ENCODE measurements at places on chromosomes 2 and 18. TPM values are rescaled to one million over a fixed set of nuclear protein-coding genes. Genes with fewer than 3 reads are reported as not detected.

ODC1 gene
- 371 TPM for total RNA-seq

REG3A gene
- not detected for total RNA-seq

PDE11A gene
- total RNA-seq = 1.4 TPM

MROH2A gene
- total RNA-seq = 0.04 TPM

MC5R gene
- not detected for total RNA-seq

- H3K27me3 ChIP-seq = no peaks in the 10 kb centered on the region
- H3K36me3 ChIP-seq = no peaks in the 10 kb centered on the region
- H3K4me3 ChIP-seq = no peak overlapping the region
- DNase-seq = no peak
Measured at GRCh38 chr2:59884166-59884565, 669.3 kb downstream of the BCL11A start.

DNA sequence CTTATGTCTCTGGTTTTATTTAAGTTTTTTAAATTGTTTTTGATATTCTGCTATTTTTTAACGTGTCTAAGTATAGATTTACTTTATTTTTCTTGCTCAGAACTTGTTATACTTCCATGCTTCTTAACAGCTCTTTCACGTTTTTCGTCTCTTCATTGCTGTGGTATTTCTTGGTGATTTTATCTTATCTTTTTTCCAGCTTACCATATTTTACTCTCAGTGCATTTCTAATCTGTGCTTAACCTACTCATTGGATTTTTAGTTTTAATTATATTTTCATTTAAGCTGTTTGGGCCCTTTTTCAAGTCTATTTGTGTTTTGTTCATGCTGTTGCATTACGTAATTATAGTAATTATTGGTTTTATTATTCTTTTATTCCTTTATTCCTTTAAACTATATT is 11.1 kb downstream of the SLC9A2 start:
- H3K4me3 ChIP-seq = no peak overlapping the region
- H3K27ac ChIP-seq = no peak overlapping the region
- no peaks in the 10 kb centered on the region for H3K27me3 ChIP-seq
- no peaks in the 10 kb centered on the region for H3K36me3 ChIP-seq
- no peaks in the 10 kb centered on the region for H3K4me1 ChIP-seq

GRCh38 chr2:21317131-21317530 is 193.4 kb downstream of the TDRD15 start:
- peaks cover 10% of the 10 kb centered on the region for H3K27me3 ChIP-seq
- peak; percentile 60 for DNase-seq
- no peak overlapping the region for H3K27ac ChIP-seq
- no peaks in the 10 kb centered on the region for H3K36me3 ChIP-seq
- H3K4me1 ChIP-seq = no peaks in the 10 kb centered on the region
- no peak overlapping the region for H3K4me3 ChIP-seq

- H3K27me3 ChIP-seq = no peaks in the 10 kb centered on the region
- H3K4me1 ChIP-seq = no peaks in the 10 kb centered on the region
- no peak overlapping the region for H3K27ac ChIP-seq
- no peak for DNase-seq
- no peak overlapping the region for H3K4me3 ChIP-seq
- no peaks in the 10 kb centered on the region for H3K36me3 ChIP-seq
Measured at GRCh38 chr18:69948919-69949537, 1.4 kb upstream of the CD226 start.

DNA sequence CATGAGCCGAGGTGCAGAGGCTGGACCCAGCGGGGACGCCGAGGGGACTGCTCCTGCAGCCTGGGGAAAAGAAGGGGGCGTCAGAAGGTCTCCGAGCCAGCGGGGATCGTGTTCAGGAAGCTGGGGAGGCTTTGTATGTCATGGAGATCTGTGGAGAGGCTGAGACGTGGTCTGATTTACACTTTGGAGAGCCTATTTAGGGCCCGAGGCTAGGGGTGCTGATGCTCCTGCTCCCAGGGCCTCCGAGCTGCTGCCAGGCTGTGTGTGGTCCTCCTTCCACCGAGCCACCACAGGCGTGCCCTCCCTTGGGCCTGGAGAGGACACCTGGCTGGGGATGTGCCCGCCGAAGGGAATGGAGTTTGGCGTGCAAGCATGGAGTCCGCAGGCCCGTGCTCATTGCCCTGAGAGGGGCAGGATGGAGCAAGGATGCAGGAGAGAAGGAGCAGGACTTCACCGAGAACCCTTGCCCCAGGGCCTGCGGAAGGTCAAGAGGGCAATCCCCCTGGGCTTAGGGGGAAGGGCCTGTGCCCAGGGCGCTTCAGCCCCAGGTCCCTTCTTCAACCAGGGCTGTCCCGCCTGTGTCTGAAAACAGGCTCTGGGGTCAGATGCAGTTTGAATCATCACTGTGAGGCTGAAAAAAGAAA is 252.5 kb downstream of the VAPA start:
- H3K4me3 ChIP-seq = no peak overlapping the region
- no peaks in the 10 kb centered on the region for H3K36me3 ChIP-seq
- DNase-seq = no peak

- peak; percentile 59 for DNase-seq
- H3K36me3 ChIP-seq = no peaks in the 10 kb centered on the region
- H3K27ac ChIP-seq = no peak overlapping the region
- H3K4me1 ChIP-seq = peaks cover 11% of the 10 kb centered on the region
Measured at GRCh38 chr2:191311627-191312026, 66.4 kb downstream of the MYO1B start.

Measured in HepG2 (cell line).